Activated naive CD4-positive, alpha-beta T cell treated with anti-CD3 and anti-CD28 coated beads for 36 hours (primary cell): ENCODE measurements at places on chromosomes 2 and 18. TPM values are rescaled to one million over a fixed set of nuclear protein-coding genes. Genes with fewer than 3 reads are reported as not detected.

Gene SCN9A
- total RNA-seq, result not detected

GRCh38 chr2:207921606-207922005 is 103.7 kb downstream of the PLEKHM3 start:
- peaks cover 8% of the 10 kb centered on the region for H3K36me3 ChIP-seq
- DNase-seq, result no peak
- H3K4me1 ChIP-seq, result peaks cover 18% of the 10 kb centered on the region
- H3K27me3 ChIP-seq, result no peaks in the 10 kb centered on the region

DNA sequence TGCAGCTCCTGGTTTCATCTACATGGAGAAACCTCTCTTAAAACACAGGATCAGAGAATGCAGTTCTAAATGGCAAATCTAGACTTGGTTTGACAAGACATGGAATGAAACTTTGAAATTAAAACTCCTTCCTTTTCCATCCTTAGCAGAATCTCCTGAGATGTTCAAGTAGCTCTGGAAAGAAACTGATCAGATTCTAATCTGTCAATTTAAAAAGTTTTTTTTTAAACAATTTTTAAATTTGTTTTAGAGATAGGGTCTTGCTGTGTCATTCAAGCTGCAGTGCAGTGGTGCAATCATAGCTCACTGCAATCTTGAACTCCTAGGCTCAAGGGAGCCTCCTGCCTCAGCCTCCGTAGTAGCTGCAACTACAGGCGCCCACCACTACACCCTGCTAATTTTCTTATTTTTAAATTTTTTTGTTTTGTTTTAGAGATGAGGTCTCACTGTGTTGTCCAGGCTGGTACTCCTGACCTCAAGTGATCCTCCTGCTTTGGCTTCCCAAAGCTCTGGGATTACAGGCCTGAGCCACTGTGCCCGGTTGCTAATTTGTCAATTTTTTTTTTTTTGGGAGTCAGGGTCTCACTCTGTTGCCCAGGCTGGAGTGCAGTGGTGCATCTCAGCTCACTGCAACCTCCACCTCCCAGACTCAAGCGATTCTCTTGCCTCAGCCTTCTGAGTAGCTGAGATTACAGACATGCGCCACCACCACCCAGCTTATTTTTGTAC is 216.7 kb downstream of the TGIF1 start:
- no peak overlapping the region for H3K27ac ChIP-seq
- H3K36me3 ChIP-seq, result no peaks in the 10 kb centered on the region
- H3K4me1 ChIP-seq, result peaks cover 22% of the 10 kb centered on the region
- DNase-seq, result no peak
- no peaks in the 10 kb centered on the region for H3K27me3 ChIP-seq

Gene SLC23A3
- 0.95 TPM for total RNA-seq

- H3K27ac ChIP-seq, result no peak within 1 kb of the TSS
- DNase-seq, result no peak
- peaks cover 18% of the 10 kb centered on the region for H3K36me3 ChIP-seq
- no peaks in the 10 kb centered on the region for H3K4me1 ChIP-seq
- H3K4me3 ChIP-seq, result no peak within 1 kb of the TSS
Measured at GRCh38 chr2:47155091-47155876, at the start of gene STPG4. Gene STPG4 (minus strand): TSS chr2:47155308. CDS start chr2:47155251, 57 bp downstream.

DNA sequence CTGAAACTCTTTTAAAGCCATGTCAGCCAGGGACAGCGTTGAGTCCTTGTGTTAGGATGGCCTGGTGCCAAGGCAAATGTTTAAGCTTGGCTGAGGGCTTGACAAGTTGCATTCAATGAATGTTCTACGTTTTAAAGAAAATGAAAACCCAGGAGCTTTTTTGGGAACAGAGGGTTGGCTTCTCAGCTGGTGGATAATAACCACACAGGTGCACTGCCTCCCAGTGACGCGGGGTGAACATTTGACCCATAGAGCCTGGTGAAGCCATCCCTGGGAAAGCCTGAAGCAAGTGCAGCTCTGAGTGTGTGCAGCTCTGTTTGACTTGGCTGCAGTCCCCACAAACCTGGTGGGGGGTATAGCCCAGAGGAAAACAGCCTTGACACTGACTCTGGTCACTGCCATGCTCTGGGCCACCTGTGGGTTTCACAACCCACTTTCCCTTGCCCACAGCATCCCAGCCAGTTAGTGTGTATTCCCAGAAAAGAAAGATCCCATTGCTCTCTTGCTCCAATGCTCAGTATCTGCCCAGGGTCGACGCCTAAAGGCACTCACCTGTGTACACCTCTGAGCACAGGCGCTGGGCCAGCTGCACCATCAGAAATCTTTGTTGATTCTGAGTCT is 874.9 kb downstream of the RNF144A start:
- no peak overlapping the region for H3K4me3 ChIP-seq
- H3K27ac ChIP-seq, result no peak overlapping the region
- no peak for DNase-seq
- no peaks in the 10 kb centered on the region for H3K36me3 ChIP-seq
- no peaks in the 10 kb centered on the region for H3K27me3 ChIP-seq

- H3K27me3 ChIP-seq, result no peaks in the 10 kb centered on the region
- no peaks in the 10 kb centered on the region for H3K4me1 ChIP-seq
- no peak overlapping the region for H3K4me3 ChIP-seq
- DNase-seq, result no peak
- H3K27ac ChIP-seq, result no peak overlapping the region
- H3K36me3 ChIP-seq, result no peaks in the 10 kb centered on the region
Measured at GRCh38 chr18:70582981-70583380, 294.1 kb downstream of the SOCS6 start.

DNA sequence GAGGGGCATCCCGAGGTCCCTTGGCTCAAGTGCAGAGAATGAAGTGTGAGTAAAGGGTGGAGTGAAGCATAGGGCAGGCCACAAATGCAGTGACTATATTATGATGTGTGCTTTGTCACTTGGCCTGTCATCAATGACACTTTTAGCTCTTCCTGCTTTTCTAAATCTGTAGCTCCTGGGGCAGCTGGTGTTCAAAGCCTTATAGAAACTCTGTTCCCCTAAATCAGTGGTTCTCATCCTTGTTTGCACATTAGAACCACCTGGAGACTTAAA is 135.6 kb upstream of the LGALSL start:
- no peaks in the 10 kb centered on the region for H3K27me3 ChIP-seq
- no peak overlapping the region for H3K27ac ChIP-seq
- no peak for DNase-seq
- H3K36me3 ChIP-seq, result no peaks in the 10 kb centered on the region
- H3K4me1 ChIP-seq, result peaks cover 4% of the 10 kb centered on the region

Gene DLGAP1
- not detected for total RNA-seq

Gene CFAP65
- total RNA-seq, result not detected

DNA sequence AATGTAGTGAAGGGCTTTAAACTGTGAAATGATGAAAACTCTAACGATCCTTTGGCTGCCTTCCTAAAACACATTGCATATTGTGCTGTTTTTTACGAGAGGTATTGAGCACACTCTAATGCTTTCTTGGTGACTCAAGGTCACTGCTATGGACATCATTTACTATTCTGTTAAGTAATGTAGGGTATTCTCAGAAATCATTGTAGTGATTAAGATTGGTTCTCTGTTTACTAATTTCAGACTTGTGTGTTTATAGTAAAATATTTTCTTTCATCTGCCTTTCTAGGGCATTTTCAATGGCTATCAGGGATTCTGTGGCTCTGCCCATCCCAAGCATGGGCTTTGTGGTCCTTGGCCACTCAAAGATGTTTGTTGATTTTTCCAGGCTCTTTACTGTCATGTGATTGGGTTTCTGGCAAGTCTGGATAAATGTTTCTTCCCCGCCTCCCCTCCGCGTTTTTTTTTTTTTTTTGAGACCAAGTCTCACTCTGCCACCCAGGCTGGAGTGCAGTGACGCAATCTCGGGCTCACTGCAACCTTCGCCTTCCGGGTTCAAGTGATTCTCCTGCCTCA is 29.3 kb downstream of the UBE2F start:
- H3K4me1 ChIP-seq, result peaks cover 54% of the 10 kb centered on the region
- peaks cover 25% of the 10 kb centered on the region for H3K36me3 ChIP-seq
- no peak overlapping the region for H3K27ac ChIP-seq
- H3K27me3 ChIP-seq, result no peaks in the 10 kb centered on the region
- no peak for DNase-seq

- peaks cover 4% of the 10 kb centered on the region for H3K27me3 ChIP-seq
- DNase-seq, result no peak
- no peaks in the 10 kb centered on the region for H3K4me1 ChIP-seq
- no peak overlapping the region for H3K27ac ChIP-seq
- H3K36me3 ChIP-seq, result no peaks in the 10 kb centered on the region
- no peak overlapping the region for H3K4me3 ChIP-seq
Measured at GRCh38 chr2:16327326-16327725, 338.3 kb downstream of the CYRIA start.

DNA sequence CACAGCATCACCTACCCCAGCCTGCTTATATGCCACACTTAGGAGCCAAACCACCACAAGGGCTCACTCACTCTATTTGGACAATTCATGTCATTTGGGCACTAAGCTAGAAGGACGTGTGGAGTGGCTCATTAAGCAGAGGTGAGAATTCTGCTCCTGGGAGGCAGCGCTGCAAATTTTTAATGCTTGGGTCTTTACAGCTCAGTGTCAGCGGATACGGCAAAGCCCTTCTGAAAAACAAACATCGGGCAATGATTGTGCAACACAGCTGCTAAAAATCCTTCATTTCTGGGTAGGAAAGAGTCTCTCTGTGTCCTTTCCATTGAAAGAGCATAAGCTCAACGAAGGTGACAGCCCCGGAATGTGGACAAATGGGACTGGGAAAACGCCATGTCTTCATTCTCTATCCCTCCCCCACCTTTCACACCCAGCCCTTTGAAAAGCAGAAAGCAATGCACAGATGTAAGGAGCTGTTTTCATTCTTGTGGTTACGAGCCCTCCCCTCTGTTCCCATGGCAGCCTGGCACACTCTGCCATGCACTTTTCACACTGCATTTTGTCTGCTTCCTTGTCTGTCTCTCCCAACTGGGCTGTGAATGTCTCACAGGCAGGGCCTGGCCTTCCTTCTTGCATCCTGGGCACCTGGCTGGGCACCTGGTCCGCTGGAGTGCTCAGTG is 16.0 kb downstream of the TMEM177 start:
- H3K36me3 ChIP-seq, result no peaks in the 10 kb centered on the region
- no peak overlapping the region for H3K27ac ChIP-seq
- peaks cover 48% of the 10 kb centered on the region for H3K4me1 ChIP-seq
- peak; percentile 51 for DNase-seq

GRCh38 chr2:33086400-33087015 is 139.8 kb downstream of the LTBP1 start:
- peaks cover 7% of the 10 kb centered on the region for H3K27me3 ChIP-seq
- H3K4me3 ChIP-seq, result no peak overlapping the region
- no peaks in the 10 kb centered on the region for H3K4me1 ChIP-seq
- H3K36me3 ChIP-seq, result no peaks in the 10 kb centered on the region
- H3K27ac ChIP-seq, result no peak overlapping the region
- no peak for DNase-seq

DNA sequence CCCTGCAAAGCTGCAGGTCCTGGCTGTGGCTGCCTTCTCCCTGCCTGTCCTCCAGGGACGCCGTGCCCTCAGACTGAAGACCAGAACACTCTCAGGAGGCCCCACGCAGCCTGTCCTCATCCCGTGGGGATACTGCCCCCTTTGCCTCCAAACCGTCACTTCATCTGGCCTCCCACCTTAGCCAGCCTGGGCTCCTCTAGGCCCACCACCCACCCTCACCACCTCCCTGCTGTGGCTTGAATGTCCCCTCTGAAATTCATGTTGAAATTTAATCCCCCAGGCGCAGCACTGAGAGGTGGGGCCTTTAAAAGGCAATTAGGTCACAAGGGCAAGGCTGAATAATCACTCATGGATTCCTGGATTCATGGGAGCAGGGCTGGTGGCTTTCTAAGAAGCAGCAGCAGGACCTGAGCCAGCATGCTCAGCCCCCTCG is 198.2 kb downstream of the SEPTIN10 start:
- H3K4me3 ChIP-seq, result no peak overlapping the region
- no peak for DNase-seq
- no peaks in the 10 kb centered on the region for H3K4me1 ChIP-seq
- no peaks in the 10 kb centered on the region for H3K36me3 ChIP-seq

- H3K27me3 ChIP-seq, result no peaks in the 10 kb centered on the region
- H3K27ac ChIP-seq, result peak overlapping the region; percentile 30
- peaks cover 16% of the 10 kb centered on the region for H3K36me3 ChIP-seq
- H3K4me3 ChIP-seq, result no peak overlapping the region
- peaks cover 28% of the 10 kb centered on the region for H3K4me1 ChIP-seq
Measured at GRCh38 chr2:219215871-219216534, 2.8 kb downstream of the ABCB6 start.

GRCh38 chr2:189348369-189348768 is 92.9 kb upstream of the WDR75 start:
- no peaks in the 10 kb centered on the region for H3K36me3 ChIP-seq
- no peaks in the 10 kb centered on the region for H3K27me3 ChIP-seq
- no peak overlapping the region for H3K4me3 ChIP-seq
- H3K27ac ChIP-seq, result no peak overlapping the region
- H3K4me1 ChIP-seq, result peaks cover 17% of the 10 kb centered on the region

Gene CTDP1
- 29.1 TPM for total RNA-seq

DNA sequence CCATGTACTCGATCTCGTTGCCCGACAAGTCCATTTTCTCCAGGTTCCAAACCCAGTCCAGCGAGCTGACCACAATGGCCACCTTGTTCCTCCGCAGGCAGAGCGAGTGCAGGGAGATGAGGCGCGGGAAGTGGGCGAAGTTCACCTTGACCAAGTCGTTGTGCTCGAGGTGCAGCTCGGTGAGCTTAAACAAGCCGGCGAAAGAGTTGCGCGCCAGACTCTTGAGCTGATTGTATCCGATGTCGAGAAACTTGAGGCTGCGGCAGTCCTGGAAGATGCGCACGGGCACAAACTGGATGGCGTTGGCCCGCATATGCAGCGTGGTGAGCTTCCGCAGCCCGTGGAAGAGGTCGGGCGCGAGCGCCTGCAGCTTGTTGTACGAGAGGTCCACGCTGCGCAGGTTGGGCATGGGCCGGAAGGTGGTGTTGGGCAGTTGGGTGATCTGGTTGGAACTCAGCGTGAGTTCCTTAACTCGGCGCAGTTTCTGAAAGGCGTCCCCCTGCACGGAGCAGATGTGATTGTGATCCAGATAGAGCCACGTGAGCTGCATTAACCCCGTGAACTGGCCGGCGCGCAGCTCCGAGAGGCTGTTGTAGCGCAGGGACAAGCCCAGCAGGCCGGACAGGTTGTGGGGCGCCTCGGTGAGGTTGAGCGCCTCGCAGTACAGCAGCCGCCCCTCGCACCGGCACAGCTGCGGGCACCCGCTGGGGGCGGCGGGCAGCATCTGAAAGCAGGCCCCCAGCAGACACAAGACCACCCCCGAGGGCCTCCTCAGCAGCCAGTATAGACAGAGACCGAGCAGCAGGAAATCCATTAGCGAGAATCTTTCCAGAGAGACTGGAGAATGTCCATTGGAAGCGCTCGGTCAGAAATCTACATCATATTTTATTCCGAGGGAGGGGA is 1.3 kb downstream of the LRRTM1 start:
- peaks cover 1% of the 10 kb centered on the region for H3K36me3 ChIP-seq
- no peak for DNase-seq
- H3K27ac ChIP-seq, result no peak overlapping the region
- H3K27me3 ChIP-seq, result peaks cover 61% of the 10 kb centered on the region
- no peak overlapping the region for H3K4me3 ChIP-seq
- peaks cover 4% of the 10 kb centered on the region for H3K4me1 ChIP-seq

- no peak overlapping the region for H3K4me3 ChIP-seq
- no peaks in the 10 kb centered on the region for H3K4me1 ChIP-seq
- H3K36me3 ChIP-seq, result no peaks in the 10 kb centered on the region
- no peak overlapping the region for H3K27ac ChIP-seq
Measured at GRCh38 chr2:70720124-70720523, 47.9 kb downstream of the ADD2 start.
